ENCODE measurements at places on chromosomes 6 and 20.

GRCh38 chr20:40710603-40711002 lies 21.6 kb upstream of the MAFB start:
- DNase-seq = no peak

DNA sequence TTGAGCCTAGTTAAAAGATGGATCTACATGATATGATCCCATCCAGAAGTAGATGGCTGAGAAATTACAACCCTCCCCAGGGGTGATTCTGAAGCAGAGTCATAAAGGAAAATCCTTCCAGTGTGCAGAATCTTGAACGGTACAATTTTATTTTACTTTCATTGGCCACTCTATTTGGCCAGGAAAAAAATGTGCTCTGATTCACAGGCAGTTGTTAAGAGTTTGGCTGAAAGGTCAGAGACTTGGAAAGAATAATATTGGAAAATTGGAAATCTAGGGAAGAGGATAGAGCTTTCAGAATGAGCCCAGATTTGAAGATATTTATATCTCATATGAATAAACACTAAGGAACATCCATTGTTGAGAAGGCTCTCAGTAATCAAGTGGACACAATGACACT lies 1299.3 kb upstream of the GJE1 start:
- DNase-seq = no peak

DNA sequence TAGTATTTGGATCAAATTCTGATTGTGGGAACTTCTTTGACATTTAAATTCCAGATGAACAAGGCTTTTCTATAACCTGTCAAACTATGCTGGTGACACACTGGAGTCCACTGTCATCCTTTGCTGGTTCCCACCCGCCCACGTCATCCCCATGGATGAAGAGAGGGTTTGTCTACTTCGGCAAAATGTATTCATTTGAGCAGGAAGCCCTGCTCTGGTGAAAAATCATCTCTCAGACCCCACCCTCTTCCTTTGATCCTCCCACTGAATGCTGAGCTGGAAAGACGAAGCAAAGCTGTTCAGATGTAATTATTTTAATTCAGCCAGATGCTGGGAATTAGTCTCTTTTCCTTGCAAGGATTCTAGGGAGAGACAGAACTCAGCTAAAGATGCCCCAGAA lies 50.5 kb downstream of the CPNE5 start:
- DNase-seq = no peak

GRCh38 chr6:100946021-100946540 lies 65.0 kb upstream of the ASCC3 start:
- DNase-seq = no peak

DNA sequence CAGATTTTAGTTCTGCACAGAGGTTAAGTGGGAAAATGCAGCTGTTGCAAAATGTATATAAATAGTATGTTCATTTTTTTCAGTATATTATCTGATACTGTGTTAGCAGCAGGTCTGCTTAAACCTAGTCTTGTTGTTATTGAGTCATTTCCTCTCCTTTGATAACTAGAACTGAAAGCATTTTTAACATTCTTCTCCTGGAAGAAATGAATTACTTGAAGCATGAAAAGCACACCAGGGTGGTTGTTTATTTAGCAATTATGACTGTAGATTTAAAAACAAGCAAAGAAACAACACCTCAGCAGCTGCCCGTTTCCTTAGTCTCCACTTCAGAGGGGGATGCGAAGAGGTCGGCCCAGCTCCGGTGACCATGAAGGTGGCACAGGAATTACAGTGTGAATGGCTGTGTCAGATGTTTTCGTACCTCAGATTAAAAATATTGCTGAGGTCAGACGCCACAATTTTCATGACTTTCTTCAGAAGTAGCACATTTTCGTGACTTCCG lies 53.5 kb downstream of the GOPC start:
- no peak for DNase-seq

DNA sequence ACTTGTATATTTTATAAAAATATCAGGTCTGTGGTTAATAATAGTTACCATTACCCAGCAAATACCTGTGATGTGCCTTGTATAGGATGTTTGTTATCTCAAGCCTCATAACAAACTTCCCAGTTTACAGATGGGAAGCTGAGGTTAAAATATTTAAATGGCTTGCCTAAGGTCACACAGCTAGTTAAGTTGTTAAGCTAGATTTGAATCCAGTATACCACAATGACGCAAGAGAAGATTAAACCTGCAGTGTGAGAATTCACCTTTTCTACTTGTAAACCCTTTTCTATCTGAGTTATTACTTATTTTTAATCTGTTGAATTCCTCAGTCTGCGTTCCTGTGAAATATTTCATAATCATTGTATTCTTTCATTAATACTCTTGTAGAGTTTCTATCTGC lies 4.9 kb downstream of the DSP start:
- no peak for DNase-seq

DNA sequence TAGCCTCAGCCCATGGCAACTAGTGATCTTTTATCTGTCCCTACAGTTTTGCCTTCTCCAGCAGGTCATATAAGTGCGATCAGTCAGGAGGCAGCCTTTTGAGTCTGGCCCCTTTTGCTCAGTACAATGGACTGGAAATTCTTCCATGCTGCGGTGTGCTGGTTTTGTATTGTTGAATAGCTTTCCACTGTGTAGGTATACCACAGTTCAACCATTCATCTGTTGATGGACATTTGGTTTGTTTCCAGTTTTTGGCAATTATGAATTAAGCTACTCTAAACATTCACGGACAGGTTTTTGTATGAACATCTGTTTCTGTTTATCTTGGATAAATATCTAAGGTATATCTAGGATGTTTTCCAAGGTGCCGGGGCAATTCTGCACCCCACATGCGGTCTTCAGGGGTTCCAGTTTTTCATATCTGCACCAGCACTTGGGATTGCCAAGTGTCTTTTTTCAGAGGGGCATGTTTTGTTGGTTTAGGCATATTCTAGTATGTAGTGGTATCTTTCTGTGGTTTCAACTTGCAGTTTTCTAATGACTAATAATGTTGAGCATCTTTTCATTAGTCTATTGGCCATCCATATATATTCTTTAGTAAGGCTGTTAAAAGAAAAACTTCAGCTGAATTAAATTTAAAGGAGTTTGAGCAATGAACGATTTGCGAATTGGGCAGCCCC lies 141.0 kb downstream of the TFAP2C start:
- DNase-seq = no peak

DNA sequence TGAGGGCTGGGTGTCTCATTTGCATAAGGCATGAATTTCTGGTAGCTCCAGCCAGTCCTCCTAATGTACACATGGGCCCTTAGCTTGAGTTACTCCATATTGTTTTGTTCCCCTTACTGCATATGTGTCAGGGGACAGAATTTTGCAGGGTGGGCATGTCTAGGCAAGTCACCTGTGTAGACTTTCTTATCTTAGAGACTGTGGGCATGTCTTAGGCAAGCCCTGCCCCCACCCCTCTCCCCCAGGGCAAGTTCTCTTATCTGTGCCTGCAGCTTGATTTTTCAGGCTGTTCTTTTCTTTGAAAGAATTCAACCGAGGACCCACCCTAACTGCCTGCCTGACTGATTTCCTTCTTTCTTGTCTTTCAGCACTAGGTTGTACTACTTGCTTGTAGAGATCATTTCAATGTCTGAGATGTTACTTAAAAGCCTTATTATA lies 32.1 kb downstream of the NHLRC1 start:
- no peak for DNase-seq

DNA sequence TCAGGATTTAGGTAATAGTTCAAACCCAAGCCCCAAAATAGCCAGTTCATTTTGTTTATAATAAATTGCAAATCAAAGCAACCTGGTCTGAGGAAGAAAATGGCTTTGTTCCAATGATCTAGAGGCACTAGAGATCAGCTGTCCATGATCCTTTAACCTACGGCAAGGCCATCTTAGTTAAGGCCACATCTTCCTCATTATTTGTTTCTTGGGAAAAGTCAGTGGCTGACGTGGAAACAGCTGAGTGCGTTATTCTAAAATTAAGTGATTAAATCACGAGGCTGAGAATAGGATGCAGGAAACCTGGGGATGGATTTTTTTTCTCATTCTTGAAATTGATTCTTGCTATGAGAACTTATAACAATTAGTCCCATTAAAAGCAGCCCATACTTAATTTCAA lies 10.1 kb upstream of the TENT5A start:
- DNase-seq = no peak

- no peak for DNase-seq
Measured at GRCh38 chr6:132491303-132491702, 21.6 kb downstream of the STX7 start.

- no peak for DNase-seq
Measured at GRCh38 chr6:2502998-2503674, 247.6 kb downstream of the MYLK4 start.

DNA sequence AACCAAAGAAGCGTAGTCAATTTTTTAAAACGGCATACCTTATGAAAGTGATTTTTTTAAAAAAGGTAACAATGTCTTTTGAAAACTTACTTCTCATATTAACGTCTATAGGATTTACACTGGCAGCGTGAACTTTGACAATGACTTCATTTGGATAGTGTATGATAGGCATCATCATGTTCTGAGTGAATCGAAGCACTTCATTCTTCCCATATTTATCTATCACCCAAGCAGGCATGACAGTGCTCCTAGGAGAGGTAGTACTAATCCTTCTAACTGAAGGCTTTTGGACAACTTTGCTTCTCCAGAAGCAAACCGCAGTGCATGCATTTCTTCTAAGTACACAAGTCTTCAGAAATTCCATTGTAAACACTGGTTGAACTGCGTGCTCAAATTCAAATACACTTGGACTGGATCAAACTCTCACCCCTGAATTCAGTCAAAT lies 618 bp downstream of the RTN4IP1 start:
- DNase-seq = no peak

GRCh38 chr20:1895674-1896483 lies 672 bp downstream of the SIRPA start:
- DNase-seq = peak; percentile 37

DNA sequence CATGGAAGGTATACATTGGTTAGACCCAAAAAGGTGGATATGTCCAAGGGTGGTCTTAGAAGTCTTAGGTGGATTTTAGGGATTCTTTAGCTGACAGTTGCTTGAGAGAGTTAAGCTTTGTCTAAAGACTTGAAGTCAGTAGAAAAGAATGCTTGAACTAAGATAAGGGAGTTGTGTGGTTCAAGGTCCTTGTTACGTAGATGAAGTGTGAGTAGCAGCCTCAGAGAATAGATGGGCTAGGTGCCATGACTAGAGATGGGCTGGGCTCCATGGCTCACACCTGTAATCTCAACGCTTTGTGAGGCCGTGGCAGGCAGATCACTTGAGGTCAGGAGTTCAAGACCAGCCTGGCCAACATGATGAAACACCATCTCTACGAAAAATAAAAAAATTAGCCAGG lies 1.7 kb downstream of the SHLD1 start:
- DNase-seq = no peak

DNA sequence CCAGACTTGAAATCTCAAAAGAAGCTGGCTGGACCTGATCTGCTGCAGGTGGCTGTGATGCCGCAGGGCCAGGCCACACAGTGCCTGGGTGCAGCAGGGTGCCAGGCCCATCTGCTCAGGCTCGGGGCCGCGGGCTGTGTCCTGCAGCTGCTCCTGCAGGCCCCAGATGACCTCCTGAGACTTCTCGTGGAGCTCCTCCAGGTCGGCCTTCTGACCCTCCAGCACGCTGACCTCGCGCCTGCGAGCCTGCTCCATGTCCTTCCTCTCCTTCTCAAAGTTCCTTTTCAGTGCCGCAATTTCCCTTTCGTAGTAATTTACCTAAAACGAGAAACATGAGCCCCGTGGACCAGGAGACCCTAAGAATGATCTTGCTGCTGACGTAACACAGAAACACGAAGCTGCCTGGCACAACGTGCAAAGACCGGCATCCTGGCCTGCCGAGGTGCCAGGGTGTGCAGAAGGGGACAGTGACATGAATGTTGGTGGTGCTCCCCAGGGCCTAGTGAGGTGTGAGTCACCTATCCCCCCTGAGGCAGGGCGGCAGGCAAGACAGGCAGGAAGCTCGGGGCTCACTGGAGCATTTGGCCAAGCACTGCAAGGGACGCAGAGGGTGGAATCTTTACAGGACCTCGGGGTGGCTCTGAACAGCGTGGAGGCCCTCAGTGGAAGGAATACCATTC lies 71.6 kb downstream of the GINS1 start:
- DNase-seq = no peak

- no peak for DNase-seq
Measured at GRCh38 chr6:25958700-25959162, 3.9 kb upstream of the TRIM38 start.

DNA sequence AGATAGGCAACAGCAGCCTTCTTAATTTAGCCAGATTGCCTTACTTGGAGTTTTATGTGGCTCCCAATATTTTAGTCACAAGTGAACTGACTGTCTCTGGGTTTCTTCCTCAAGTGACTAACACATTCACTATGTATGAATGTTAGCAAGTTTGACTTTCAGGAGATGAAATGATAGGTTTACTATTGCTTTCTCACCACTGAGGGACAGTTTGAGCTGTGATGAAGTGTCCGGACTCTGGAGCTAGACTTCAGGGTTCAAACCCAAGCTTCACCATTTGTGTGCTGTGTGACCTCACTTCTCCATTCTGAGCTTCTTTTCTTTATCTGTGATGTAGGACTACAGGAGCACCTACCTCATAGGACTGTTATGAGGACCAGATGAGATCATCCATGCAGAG lies 8.2 kb downstream of the DHX35 start:
- no peak for DNase-seq

- no peak for DNase-seq
Measured at GRCh38 chr6:6314596-6314995, 5.9 kb downstream of the F13A1 start.

DNA sequence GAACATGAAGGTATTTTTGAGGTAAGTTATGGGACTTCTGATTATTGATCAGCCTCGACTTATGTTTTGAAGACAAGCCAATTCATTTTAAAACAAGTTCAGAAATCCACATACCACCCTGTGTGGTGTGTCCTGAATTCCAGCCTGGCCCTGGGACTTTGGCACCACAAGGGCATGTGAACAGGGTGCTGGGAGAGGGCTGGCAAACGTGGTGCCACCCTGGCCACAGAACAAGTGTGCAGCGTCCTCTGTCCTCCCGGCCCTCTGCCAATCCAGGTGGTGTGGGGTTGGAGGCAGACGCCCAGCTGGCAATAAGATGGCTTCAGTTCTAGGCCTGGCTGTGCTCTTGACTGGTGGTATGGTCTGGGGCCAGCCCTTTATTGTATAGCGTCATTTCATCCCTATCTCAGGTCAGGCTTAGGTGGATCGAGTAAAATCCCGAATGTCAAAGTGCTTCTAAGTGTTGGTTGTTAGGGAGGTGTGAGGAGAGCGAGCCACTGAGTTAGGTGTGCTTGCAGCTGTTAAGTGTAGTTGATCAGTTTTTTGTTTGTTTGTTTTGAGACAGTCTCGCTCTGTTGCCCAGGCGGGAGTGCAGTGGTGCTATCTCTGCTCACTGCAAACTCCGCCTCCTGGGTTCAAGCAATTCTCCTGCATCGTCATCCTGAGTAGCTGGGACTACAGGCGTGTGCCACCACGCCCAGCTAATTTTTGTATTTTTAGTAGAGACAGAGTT lies 84.2 kb downstream of the RNF144B start:
- DNase-seq = no peak

GRCh38 chr6:108203189-108204112 lies 37.6 kb downstream of the NR2E1 start:
- DNase-seq = no peak

GRCh38 chr6:127343809-127344659 lies 625 bp upstream of the ECHDC1 start:
- DNase-seq = peak; percentile 6

Data from urothelium cell line (cell line).